Calu3 (cell line): ENCODE measurements at places on chromosomes 5 and 9. TPM values are rescaled to one million over a fixed set of nuclear protein-coding genes. Genes with fewer than 3 reads are reported as not detected.

DNA sequence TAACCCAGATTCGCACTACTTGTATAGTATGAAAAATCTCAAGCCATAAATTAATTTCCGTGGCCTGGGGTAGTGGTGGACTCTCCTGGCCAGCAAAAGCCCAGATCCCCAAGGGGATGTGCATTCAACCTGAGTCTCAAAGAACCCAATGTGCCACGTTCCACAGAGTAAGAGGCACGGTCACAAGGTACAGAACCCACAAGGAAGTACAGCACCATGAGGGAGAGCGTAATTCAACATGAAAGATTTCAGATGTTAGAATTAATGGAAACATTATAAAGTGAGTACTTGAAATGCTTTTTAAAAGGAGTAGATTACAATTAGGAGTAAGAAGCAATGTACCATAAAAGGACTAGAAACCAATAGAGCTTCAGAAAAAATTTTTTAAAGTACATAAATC lies 23.4 kb downstream of the SRD5A1 start:
- peaks cover 19% of the 10 kb centered on the region for H3K36me3 ChIP-seq
- H3K4me1 ChIP-seq, result no peaks in the 10 kb centered on the region
- DNase-seq, result no peak
- no peak overlapping the region for H3K4me3 ChIP-seq

DNA sequence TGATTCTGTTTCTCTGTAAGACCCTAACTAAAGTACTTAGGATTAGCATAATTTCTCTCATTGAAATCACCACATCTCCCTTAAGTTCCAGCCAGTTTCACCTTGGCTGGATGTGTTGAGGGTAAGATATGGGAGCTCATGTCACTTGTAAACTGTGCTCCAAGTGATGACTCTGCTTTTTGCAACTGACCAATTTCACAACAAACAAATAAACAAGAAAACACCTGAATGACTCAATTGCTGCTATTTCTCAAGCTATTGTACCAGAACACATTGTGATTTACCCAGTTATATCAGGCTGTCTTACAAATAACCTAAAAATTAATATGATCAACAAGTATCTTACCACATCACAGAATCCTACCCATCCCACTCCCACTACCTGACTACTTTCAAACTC lies 379.1 kb upstream of the KIF2A start:
- H3K4me3 ChIP-seq, result no peak overlapping the region
- no peaks in the 10 kb centered on the region for H3K36me3 ChIP-seq
- no peak overlapping the region for H3K27ac ChIP-seq
- H3K4me1 ChIP-seq, result peaks cover 11% of the 10 kb centered on the region

- no peak overlapping the region for H3K27ac ChIP-seq
- H3K36me3 ChIP-seq, result no peaks in the 10 kb centered on the region
- no peak overlapping the region for H3K4me3 ChIP-seq
Observed at GRCh38 chr9:36623280-36623679, 50.6 kb downstream of the MELK start.

ZNF782 gene
- 4.7 and 4.8 TPM in 2 replicates for total RNA-seq

DMRT3 gene
- not detected in 2 replicates for total RNA-seq
